ENCODE measurements at places on chromosomes 11 and 22. TPM values are rescaled to one million over a fixed set of nuclear protein-coding genes. Genes with fewer than 3 reads are reported as not detected.

SLC29A2 gene
- total RNA-seq: 1.1 TPM

DNA sequence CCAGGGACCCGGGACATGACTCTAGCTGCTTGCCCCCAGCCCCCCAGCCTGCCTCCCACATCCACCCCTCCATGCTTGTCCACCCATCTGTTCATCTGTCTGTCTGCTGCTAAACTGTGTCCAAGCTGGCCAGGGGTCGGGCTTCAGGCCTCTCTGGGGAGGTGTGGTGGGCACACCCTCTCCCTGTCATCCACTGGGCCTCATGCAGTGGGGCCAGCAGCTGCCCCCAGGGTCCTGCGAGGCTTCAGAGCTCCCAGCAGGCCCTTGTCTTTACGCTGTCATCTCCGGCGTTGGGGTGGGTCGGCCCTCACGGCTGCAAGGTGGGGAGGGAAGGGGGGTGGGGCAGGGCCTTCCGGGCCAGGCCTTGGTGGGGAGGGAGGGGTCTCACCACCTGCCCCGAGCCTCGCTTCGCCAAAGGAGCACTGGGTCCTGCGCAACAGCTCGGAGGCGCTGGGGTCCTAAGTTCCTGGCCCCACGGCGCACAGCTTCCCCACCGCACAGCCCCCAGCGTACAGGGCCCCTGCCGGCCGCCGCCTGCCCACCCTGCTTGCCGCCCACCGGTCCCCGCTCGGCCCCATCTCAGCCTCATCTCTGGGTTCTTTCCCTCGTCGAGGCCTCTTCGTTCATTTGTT lies 26.7 kb downstream of the MOB2 start:
- no peak for DNase-seq

MICAL2 gene
- 42.5 TPM for total RNA-seq

DNA sequence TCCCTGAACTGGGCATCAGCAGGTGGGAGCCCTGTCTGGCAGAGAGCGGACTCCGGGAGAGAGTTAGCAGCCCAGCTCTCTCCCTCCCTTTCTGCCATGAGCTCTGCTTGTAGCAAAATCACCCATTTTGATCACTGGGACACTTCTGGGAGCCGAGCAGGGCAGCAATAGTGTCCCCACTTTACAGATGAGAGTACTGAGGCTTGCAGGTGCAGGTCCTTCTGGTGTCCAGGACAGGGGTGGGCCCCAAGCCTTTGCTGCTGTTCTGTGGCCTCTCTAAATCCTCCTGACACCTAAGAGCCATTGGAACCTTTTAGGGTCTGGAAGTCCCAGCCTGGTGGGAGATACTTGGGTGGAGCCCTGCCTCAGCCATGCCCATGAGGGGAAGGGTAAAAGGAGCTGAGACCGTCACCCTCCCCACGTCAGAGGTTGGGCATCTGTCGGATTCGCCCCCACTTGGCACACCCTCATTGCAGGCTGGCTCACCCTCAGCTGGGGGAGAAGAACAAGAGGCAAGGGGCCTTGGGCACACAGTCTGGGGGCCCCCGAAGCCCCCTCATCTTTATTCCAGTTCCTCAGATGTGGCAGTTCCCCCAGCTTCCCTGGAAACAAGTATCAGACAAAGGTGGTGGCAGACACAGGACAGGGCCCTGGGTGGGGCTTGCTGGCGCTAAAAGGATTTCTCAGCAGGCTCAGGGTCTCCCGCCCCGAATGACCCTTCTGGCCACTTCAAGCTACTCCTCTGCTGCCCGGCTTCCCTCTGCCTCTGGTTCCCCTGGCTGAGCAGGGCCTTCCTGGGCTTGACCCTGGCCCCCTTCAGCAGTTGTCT lies 4.5 kb downstream of the RIN1 start:
- DNase-seq: no peak

GRCh38 chr11:62548545-62549335 lies 2.1 kb upstream of the AHNAK start:
- no peak for DNase-seq

GRCh38 chr11:35239471-35240075 lies 100.6 kb downstream of the CD44 start:
- no peak for DNase-seq

IGSF9B gene
- 11.4 TPM for total RNA-seq

SCO2 gene
- total RNA-seq: 0.79 TPM

- DNase-seq: no peak
Measured at GRCh38 chr11:3001496-3001895, 9.4 kb upstream of the NAP1L4 start.

L3MBTL2 gene
- 12.4 TPM for total RNA-seq

PTPRCAP gene
- 1.2 TPM for total RNA-seq

GRCh38 chr11:2149864-2150847 lies 10.9 kb downstream of the INS start:
- no peak for DNase-seq

- DNase-seq: no peak
Measured at GRCh38 chr22:20589614-20590476, 82.4 kb downstream of the MED15 start.

FADS1 gene
- 68.7 TPM for total RNA-seq

ACTN3 gene
- total RNA-seq: not detected

MMP12 gene
- 3.8 TPM for total RNA-seq

PCNX3 gene
- total RNA-seq: 8.3 TPM

ARHGAP8 gene
- 2.4 TPM for total RNA-seq

- DNase-seq: no peak
Measured at GRCh38 chr11:2554338-2555207, 109.8 kb downstream of the KCNQ1 start.

- DNase-seq: no peak
Measured at GRCh38 chr11:33437529-33437928, 180.3 kb downstream of the HIPK3 start.

PKP3 gene
- total RNA-seq: 5.2 TPM

NXPE1 gene
- not detected for total RNA-seq

FAT3 gene
- total RNA-seq: 56.7 TPM

DNA sequence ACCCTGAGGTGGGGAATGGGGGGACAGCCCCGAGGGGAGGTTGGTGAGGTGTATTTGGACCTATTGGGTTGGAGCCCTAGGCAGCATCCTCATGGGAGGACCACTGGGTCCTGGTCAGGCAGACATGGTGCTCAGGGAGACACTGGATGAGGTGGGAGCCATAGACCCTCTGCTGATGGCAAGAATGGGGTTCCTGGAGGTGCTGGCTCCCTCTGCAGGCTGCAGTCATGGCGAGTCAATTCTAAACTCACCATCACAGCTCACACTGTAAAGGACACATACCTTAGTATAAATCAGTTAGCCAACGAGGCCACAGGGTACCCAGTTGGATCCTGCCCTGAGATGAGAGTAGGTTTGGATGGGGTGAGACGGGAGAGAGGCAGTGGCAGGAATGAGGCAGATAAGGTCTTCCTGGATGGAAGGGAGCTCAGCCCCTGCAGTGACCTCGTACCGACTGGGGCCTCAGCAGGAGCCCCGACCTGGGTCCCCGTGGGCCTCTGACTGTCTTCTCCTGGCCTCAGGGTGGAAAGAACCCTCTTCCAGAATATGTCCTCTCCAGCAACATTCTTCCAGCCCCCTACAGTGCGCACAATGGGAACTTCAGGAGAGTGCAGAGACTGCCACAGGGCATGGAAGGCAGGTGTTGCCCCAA lies 1.7 kb upstream of the GAB4 start:
- DNase-seq: no peak

GRCh38 chr11:113647108-113647507 lies 59.0 kb downstream of the TMPRSS5 start:
- DNase-seq: no peak

- DNase-seq: no peak
Measured at GRCh38 chr11:131422029-131422428, 51.6 kb downstream of the NTM start.
